Ureter (tissue), 1 donor: ENCODE measurements at places on chromosomes 11 and 22.
A peak's percentile ranks its signal among the peaks of the same experiment; 100 is the strongest.

- DNase-seq: no peak
Measured at GRCh38 chr22:19663821-19664355, 50.4 kb upstream of the SEPTIN5 start.

DNA sequence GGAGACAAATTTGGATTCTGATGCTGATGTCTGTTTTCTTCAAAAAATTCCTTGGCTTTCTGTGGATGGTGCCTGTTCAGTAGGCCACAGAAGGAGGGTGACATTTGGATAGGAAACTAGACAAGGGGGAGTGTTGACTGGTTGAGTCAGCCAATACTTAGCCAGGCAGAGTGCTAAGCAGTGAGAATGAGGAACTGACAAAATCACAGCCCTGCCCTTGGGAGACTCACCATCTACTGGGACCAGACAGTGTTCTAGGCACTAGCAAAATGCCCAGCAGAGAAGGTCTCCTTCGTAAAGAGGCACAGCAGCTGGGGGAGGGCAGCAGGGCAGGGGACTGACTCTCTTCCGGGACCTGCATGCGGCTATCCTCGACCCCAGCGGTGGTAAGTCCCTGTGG is 190.2 kb downstream of the DSCAML1 start:
- no peak for DNase-seq

DNA sequence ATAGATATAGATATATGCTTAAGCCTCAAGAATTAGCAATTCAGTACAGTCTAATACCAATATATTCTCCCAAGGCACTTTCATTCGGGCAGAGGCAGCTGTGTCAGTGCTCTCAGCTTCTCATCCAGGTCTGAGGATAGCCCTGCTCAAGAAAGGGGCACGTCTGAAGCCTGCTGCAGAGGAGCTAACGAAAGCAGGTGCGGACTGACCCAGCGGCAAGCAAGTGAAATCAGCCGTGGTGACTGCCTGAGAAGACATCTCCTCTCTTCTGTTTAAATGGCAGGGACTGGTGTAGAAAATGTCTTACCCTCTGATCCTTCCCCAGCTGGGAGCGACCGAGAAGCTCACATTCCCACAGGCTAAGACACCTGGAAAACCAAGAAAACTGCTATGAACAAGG is 468.6 kb downstream of the BRD1 start:
- DNase-seq: no peak

DNA sequence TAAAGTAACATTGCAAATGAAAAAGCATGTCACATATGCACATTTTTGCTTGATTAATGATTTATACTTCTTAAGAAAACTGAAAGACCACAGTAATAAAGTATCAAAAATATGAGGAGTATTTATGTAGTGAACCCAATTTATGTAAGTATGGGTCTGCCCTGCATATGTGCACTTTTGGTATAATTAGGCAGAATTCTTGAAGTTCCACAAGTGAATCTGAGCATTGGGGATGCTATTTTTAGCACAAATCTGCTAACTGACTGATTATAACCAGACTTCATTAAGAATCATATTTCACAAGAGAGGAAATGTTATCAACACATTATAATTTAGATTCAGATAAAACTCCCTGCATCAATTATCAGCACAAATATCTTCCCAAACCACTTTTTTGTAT is 407.1 kb upstream of the LRRC4C start:
- DNase-seq: no peak

GRCh38 chr11:2804701-2805387 is 80.7 kb downstream of the CDKN1C start:
- peak; percentile 40 for DNase-seq

- DNase-seq: no peak
Measured at GRCh38 chr11:117045196-117045595, 53.0 kb downstream of the SIK3 start.

DNA sequence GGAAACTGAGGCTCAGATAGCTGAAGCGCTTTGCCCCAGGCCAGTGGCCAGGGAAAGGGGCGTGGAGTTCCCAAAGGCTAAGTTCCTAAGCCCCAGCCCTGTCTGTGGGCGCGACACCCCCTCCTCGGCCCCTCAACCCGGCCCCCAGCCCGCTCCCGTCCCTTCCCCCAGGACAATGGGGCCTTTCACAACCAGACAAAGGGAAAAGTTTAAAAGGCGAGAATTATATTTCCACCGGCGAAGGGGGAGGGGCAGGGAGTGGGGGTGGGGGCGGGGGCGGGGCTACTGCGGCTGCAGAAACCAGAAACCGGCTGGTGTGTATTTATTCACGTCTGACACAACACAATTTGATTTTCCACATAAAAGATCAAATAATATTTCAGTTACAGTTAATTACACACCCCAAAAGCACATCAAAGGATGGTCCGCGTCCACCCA is 192.1 kb downstream of the MN1 start:
- DNase-seq: no peak

DNA sequence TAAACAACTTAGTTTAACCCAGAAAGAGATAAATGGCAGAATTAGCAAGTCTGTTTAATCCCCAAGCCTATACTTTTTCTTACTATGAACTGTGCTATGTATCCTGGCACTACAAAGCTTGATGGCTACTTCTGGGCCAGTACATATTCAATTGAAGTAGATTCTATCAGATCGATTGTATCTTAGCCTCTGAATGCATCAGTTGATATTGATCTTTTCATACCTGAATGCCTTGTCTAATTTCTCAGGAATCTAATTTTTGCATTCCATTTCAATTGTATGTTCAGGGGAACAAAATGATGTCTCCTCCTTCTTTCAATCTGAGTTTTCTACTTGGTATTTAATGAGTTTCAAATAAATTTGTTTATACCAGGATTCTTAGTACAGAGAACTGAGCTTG is 1137.9 kb downstream of the LRRC4C start:
- no peak for DNase-seq

DNA sequence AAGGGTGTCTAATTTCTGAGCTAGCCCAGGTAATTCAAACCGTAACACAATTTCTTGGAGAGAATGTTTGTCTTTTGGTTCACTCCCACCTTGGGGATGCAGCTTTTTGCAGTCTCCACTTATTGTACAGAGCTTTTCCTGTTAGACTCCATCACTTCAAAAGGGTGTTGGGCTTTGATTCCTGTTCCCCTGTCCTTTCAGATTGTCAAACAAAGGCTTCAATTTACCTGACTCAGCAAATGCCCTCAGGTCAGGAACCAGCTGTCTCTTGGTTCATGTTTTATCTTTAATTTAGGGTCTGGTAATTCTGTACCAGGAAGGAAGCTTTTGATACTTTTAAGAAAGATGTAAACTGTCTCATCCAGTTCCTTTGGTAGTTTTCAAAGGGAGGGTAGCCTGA is 880.6 kb downstream of the NTM start:
- DNase-seq: no peak

DNA sequence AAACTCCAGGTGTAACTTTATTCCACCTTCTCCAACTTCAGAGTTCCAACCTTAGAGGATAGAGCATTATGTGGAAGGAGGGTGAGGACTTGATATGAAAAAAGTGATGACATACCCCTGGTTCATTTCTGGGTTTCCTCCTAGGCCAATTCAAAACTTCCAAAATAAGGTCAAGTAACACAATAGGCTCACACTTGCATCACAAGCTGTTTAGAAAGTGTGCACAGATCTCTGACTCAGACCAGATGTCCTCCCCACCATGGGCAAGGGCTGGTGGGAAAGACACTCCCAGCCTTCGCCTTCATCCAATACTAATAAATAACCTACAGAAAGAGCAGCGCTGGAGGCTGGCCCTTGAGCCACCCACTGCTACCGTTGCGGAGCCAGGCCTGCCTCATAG is 5.8 kb upstream of the BUD13 start:
- DNase-seq: no peak

- no peak for DNase-seq
Measured at GRCh38 chr11:131219646-131220045, 150.8 kb upstream of the NTM start.

GRCh38 chr22:19517919-19518611 is 6.1 kb downstream of the CLDN5 start:
- peak; percentile 6 for DNase-seq

- DNase-seq: no peak
Measured at GRCh38 chr22:20039683-20040325, 18.9 kb downstream of the TANGO2 start.

- DNase-seq: no peak
Measured at GRCh38 chr22:40035351-40035750, 40.6 kb downstream of the FAM83F start.

DNA sequence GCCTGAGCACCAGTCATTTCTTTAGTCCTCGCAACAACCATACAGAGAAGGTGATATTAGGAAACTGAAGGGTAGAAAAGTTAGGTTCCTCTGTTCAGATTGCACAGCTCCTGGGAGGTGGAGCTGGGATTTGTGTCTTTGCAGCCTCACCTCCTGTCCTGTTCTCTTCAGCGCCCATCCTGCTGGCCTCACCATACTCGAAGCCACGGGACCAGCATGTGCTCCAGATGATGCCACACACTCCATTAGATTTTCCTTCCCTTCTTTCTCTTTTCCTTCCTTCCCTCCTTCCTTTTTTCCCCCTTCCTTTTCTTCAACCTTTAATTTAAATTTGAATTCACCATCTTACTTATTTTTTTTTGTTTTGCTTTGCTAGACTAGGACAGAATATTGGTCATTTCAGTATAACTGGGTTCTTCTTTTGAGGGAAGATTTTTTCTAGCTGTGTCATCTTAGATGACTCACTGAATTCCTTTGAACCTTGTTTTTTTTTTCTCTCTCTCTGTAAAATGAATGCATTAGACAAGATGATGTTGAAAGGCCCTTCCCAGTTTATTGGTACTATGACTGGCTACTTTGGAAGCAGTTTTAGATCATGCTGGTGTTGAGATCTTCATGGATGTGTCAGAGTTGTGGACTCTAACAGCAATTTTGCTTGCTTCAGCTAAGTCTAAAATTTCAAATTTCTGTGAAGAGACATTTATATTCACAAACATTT is 662.5 kb upstream of the TENM4 start:
- no peak for DNase-seq

DNA sequence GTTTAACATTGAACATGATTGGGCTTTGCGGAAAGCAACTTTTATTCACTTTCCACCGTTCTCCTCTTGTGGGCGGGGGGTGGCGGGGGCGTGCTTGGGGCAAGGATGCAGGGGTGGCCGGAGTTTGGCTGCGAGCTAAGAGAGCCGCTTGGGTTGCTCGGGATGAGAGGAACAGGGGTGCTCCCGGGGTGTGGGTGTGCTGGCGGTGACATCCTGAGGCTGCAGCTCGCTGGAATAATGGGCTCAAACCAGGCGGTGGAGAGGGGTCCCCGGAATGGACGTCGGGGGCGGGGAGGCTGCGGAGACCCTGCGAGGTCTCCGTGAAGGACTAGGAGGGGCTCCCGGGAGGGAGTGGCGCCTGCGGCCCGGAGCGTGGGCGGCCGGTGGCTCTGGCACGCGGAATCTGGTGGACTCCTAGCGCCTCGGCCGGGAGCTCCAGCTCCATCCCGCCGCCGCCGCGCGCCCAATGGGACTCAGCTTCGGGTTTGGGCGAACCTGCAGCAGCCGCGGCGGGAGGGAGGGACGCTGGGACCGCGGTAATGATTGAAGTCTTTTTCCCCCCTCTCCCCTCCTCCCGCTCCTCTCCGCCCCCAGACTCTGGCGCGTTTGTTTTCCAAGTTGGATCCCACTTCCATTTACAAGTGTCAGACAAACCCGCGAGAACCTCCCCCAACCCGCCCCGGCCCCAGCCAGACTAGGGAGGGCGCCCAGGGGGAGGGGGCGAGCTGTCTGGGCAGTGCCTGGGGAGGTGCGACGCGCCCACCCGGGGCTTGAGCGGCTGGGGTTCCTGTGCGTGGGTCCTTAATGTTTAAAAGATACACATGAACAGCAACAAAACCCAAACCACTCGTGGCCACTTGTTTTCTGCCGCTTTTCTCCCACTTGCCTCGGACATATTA is 2.0 kb downstream of the FAT3 start:
- DNase-seq: no peak

DNA sequence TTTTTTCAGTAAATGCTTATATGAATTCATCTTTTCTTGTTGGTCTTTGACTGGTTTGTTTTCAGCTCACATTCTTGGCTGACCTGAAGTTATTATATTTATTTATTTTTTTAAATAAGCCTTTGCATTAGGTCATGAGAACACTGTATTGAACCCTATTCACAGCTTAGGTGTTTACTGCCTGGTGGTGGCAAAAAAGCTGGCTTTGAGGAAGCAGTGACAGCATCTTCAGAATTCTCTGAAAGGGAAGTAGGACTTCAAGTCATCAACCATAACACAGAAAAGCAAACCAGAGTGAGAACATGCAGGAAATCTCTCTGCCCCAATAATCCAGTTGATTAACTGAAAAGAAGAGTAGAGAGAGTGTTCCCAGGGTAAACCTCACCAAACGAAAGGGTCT is 30.3 kb upstream of the MMP13 start:
- DNase-seq: no peak

GRCh38 chr22:41876675-41877074 is 38.2 kb downstream of the SHISA8 start:
- DNase-seq: no peak

GRCh38 chr11:47380078-47380477 is 1.7 kb upstream of the SPI1 start:
- DNase-seq: no peak

- DNase-seq: no peak
Measured at GRCh38 chr11:95584589-95584988, 205.0 kb downstream of the FAM76B start.

DNA sequence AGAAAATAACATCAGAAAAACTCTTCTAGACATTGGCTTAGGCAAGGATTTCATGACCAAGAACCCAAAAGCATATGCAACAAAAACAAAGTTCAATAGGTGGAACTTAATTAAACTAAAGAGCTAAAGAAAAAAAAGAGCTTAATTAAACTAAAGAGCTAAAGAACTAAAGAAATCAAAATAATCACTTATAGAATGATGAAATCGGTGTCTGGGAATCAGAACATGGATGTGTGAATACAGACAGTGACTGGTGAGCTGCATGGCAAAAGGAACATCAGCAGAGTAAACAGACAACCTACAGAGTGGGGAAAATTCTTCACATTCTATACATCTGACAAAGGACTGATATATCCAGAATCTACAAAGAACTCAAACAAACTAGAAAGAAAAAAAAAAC is 41.4 kb downstream of the ZNF280B start:
- DNase-seq: no peak

GRCh38 chr11:113113801-113114704 is 152.8 kb downstream of the NCAM1 start:
- DNase-seq: peak; percentile 72

DNA sequence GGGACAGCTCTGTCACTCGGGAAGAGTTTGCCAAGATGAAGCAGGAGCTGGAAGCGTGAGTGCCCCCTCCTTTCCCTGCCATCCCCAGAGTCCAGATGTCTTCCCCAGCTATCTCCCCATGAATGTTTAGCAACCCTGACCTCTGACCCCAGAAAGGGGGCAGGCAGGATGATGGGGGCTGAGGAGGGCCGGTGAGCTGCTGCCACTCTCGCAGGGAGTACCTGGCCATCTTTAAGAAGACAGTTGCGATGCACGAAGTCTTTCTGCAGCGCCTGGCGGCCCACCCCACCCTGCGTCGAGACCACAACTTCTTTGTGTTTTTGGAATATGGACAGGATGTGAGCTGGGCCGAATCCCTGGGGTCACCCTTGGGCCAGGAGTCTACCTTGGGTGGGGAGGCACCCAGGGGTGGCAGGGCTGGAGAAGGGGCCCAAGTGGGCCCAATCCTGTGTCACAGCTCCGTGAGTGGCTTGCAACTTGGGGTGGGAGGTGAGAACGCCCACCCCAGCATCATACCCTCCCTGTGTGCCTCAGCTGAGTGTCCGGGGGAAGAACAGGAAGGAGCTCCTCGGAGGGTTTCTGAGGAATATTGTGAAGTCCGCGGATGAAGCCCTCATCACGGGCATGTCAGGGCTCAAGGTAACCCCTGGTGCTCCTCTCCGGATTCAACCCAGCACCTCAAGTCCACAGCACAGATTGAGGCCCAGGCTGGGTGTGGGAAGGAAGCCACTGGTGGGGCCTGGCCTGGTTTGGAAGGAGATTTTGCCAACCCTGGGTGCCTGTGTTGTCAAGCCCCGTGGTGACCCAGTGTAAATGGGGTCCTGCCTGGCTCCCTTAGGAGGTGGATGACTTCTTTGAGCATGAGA is 7.5 kb downstream of the CFL1 start:
- DNase-seq: no peak
